Tongue (tissue), 3 donors: ENCODE measurements at places on chromosomes 16 and 17.
A peak's percentile ranks its signal among the peaks of the same experiment; 100 is the strongest.

GRCh38 chr16:84332975-84333684 is 35.2 kb upstream of the ATP2C2 start:
- DNase-seq: no peak

DNA sequence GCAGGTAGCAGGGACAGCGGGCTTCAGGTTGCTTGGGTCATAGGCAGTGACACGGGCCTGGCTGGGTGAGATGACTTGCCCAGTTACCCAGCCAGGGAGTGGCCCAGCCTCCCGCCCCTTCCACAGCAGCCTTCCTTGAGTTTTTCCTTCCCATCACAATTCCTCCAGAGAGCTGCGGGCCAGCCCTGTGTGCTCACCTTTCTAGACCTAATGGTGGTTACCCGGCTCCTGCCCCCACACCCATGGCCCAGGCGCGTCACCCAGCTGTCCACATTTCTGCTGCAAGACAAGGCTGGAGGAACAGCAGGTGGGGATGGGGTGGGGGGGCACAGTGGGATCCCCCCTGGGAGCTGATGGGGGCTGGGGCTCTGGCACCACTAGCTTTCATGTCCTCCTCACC is 203.2 kb downstream of the NTN1 start:
- no peak for DNase-seq

- no peak for DNase-seq
Measured at GRCh38 chr17:12348476-12348875, 317.2 kb upstream of the MYOCD start.

GRCh38 chr17:57892820-57893595 is 43.2 kb upstream of the MRPS23 start:
- DNase-seq: peak; percentile 98

GRCh38 chr16:31143011-31143693 is 6.7 kb downstream of the PRSS36 start:
- DNase-seq: no peak

DNA sequence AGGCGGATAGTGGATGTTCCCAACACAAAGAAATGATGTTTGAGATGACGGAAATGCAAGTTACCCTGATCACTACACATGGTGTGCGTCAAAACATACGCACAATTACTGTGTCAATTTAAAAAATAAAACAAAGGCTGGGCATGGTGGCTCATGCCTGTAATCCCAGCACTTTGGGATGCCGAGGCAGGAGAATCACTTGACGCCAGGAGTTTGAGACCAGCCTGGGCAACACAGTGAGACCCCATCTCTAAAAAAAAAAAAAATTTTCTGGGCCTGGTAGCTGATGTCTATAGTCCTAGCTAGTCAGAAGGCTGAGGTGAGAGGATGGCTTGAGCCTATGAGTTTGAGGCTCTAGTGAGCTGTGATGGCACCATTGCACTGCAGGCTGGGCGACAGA is 51.8 kb downstream of the TEKT5 start:
- DNase-seq: no peak

DNA sequence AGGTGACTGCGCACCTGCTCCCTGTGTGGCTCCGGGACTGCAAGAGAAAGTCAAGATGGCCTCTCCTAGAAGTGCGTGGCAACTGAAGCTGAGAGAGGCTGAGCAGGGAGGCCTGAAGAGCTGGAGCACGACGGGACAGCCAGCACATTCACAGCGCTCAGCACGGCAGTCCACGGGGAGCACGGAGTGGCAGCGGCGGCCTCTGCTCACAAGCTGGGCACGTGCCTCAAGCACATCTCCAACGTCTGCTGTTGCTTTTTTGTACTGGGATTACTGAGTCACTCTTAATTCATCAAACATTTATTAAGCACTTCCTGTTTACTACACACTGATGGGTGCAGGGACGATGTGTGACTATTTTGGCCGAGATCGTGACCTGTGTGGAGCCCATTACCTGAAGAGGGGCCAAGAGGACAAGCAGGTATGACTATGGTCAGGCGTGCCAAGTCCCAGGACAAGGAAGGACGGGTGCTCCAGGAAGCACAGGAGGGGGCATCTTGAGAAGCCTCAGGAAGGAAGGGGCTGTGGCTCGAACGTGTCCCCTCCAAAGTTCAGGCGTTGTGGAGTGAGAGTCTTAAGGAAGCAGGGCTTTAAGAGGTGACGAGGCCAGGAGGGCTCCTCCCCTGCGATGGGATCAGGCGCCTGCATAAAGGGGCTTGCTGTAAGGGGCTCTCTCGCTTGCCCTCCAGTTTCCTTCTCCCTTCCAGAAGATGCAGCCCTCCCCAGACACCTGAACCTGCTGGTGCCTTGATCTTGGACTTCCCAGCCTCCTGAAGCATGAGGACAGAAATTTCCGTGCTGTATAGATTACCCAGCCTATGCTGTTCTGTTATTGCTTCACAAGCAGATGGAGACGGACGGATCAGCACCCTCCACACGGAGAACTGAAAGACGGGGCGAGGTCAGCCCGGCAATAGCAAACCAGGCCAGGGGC is 105.8 kb downstream of the ADCY9 start:
- DNase-seq: no peak

DNA sequence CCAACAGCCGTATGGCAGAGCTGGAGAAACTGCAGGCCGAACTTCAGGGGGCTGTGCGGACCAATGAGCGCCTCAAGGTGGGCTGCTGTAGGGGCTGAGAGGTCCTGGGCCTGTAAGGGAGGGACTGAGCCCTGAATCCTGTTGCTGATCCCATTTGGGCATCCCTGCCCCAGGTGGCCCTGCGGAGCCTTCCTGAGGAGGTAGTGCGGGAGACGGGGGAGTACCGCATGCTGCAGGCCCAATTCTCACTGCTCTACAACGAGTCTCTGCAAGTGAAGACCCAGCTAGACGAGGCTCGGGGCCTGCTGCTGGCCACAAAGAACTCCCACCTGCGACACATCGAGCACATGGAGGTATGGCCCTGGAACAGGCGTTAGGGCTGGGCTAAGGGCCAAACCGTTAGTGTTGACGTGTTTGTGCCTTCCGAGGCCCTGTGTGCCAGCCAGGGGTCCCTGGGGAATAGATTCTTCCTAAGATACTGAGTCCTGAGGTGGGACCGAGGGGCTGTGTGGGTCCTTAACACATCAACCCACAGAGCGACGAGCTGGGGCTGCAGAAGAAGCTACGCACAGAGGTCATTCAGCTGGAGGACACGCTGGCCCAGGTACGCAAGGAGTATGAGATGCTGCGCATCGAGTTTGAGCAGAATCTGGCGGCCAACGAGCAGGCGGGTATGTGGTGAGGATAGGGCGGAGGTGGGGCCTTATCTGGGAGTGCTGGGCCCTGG is 4.2 kb downstream of the RNF40 start:
- DNase-seq: no peak

- DNase-seq: no peak
Measured at GRCh38 chr17:79305768-79306423, 231.3 kb downstream of the ENGASE start.

DNA sequence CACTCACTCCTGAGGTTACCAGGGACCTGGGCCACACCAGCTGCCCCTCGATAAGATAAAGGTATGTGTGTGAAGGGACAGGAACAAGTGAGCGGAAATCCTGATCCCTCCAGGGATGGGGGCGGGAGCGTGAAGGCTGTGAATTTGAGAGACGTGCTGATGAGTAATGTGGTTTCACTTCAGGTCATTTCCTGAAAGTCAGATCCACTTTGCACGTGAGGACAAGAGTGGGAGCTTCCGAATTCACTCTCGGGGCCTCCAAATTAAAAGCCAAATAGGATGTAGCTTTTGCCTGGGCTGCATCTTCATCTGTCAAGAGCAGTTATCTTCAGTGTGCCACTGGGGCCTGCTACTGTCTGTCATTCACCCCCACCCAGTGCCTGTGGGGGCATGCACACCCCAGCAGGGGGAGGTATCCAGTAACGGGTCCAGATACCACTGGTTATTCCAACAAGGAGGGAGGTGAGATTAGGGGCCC is 87.4 kb upstream of the LHX1 start:
- DNase-seq: no peak

DNA sequence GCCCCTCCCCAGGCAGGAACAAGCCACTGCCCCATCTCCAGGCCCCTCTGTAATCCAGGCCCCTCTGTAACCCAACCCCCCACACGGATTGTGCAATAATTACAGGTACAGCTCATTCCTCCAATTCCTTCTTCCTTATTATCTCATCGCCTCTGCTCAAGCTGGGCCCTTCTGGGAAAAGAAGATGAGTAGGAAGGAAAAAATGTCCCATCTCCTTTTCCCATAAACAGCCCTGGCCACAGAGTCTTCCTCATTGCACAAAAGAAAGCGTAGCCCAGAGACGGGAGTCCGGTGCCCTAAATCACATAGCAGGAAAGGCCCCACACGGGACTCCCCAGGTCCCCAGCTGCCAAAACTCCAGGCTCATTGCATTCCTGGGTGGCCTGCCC is 3.6 kb upstream of the LITAFD start:
- DNase-seq: no peak
